D721Med (cell line): ENCODE measurements at places on chromosomes 7 and 10.

- DNase-seq = no peak
These were observed 176.3 kb downstream of the WNT2 start for GRCh38 chr7:117146511-117146910.

DNA sequence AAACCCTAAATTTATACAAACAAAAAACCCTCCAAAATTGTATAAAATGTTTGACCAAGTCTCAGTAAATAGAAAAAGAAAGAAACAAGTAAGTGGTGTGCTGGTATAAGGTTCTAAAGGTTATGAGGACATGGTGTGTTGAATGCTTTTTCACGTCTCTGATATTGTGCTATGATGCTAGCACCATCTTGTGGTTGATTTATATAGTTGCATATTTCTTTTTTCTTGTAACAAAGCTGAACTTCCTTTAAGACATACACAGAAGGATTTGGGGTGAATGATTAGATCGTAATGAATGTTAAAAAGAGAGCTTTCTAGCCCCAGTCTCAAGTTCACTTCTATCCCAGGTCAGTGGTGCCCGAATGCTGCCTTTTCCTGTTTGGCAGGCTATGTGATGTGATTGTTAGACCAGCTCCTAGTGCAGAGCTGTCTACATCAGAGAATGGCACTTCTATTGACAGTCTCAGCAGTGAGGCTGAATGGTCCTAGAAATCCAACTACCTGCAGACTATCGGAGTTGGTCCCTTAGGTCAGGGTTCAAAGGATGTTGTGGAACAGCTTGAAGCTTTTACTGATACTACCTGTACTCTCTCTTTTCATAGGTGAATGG, 25.0 kb downstream of the VTI1A start:
- DNase-seq = peak; percentile 11

GRCh38 chr10:75107756-75108683, 3.4 kb upstream of the SAMD8 start:
- DNase-seq = no peak

GRCh38 chr10:6522230-6522629, 57.8 kb downstream of the PRKCQ start:
- DNase-seq = no peak

GRCh38 chr7:136104269-136104603, 127.1 kb upstream of the MTPN start:
- DNase-seq = no peak

DNA sequence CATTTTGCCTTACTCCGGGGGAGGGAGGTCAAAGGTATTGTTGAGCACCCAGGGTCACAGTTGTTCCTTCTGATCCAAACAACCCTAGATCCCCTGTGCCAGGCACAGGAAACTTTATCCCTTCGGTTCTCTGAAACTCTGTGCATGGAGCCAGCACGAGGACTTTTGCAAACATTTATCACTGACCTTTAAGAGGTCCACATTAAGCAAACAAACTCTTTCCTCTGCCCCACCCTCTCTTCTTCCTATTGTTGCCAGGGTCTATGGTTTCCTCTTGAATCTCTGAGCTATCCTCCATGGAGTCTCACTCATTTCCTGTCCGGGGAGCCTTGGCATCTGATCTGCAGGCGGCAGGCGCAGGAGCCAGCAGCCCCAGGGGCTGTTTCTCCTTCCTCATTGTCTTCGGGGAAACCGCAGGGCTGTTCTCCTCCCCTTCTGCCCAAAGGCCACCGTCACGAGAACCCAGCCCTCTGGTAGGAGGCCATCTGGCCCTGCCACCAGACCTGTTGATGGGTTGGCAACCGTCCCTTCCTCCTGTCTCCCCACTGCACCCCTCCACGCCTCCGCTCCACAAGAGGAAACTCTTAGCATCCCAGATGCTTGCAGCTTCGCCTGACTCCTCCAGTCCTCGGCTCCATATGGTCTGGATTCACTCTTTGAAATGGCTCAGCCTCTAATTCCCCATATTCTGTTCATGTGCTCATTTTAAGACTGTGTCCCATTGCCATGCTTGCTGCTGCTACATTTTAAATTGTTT, 327.3 kb upstream of the NRP1 start:
- no peak for DNase-seq

- no peak for DNase-seq
These were observed 2.5 kb upstream of the NFE2L3 start for GRCh38 chr7:26149391-26149977.
